Ascending aorta (tissue), 2 donors: ENCODE measurements at places on chromosomes 3 and 15. TPM values are rescaled to one million over a fixed set of nuclear protein-coding genes. Genes with fewer than 3 reads are reported as not detected.

DNA sequence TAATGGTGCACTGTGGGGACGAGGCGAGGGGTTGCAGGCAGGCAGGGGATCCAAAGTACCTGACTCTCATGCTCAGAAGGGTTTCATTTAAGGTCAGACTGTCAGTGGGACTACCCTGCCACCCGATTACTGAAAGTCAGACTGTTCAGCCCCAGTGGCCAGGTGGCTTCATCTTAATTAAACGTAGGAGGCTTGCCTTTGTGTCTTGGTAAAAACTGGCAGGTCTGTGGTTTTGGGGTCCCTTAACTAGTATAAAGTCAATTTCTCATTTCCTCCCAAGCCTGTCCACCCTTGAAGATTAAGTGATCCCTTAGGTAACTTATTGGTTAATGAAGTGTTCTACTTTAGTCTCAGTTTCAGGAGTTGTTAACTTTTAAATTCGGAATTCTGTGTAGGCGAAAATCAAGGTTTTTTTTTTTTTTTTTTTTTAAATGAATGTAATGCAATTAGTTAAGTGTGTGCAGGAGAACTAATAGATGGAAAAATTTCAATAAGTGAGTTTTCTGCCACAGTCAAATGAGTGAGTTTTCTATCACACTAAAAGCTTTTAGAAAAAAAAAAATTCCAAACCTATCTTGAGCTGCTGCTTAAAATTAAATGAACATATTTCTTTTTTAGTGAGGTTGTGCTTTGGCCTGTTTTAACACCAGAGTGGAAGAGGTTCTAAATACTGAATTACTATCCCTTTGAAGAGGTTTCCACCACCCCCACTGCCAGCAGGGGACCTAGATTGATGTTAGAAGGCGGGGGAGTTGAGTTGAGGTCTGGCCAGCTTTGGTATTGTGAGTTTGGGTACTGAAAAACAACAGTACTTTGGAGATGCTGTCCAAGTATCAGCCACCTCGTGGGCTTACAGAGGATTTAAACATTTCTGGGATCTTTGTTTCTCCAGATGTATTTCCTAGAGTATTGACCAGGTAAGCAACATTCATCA, 15.2 kb downstream of the ITPR1 start:
- H3K36me3 ChIP-seq, result no peaks in the 10 kb centered on the region
- H3K4me3 ChIP-seq, result no peak overlapping the region
- no peak for DNase-seq

DNA sequence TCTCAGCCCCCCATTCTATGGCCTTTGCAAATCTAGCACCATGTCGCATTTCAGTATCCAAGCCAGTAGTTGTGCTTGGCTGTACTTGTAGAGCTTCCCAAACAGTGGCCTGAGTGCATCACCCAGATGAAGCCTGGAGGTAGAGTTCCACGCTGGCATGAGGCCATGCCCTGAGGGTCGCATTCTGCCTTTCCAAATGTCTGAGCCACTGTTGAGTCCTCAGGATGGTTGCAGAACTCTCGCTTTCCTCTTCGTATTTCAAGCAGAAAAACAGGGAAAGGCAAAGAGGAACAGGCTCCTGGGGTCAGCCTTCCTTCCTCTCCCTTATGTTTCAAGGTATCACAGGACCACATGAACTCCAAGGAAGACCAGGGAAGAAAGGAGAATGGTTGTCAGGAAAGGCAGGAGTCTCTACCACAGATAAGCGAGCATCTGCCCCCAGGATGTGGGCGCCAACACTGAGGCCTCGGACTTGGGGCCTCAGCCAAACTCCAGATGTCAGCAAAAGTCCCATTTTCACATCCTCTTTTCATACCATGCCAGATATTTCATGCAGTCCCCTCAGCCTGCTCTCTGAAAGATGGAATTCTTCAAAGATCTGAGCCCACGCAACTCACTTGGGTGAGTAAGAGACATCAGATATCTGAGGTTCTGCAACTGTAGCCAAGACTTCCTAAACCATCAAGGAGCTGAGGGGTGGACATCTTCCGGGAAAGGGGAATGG, 19.4 kb upstream of the PRR20G start:
- no peaks in the 10 kb centered on the region for H3K27me3 ChIP-seq
- H3K4me3 ChIP-seq, result no peak overlapping the region
- no peaks in the 10 kb centered on the region for H3K4me1 ChIP-seq

GRCh38 chr15:63833021-63833696, 589 bp downstream of the HERC1 start:
- no peaks in the 10 kb centered on the region for H3K36me3 ChIP-seq
- peak overlapping the region; percentile 83 for H3K27ac ChIP-seq
- H3K4me3 ChIP-seq, result peak overlapping the region; percentile 87
- no peaks in the 10 kb centered on the region for H3K27me3 ChIP-seq
- no peaks in the 10 kb centered on the region for H3K4me1 ChIP-seq

GRCh38 chr15:26870346-26870745, 3.5 kb downstream of the GABRA5 start:
- H3K27me3 ChIP-seq, result peaks cover 10% of the 10 kb centered on the region
- DNase-seq, result no peak
- no peak overlapping the region for H3K27ac ChIP-seq
- no peaks in the 10 kb centered on the region for H3K4me1 ChIP-seq
- H3K4me3 ChIP-seq, result no peak overlapping the region

GRCh38 chr3:17059989-17060550, 175.3 kb downstream of the PLCL2 start:
- DNase-seq, result no peak
- H3K27me3 ChIP-seq, result no peaks in the 10 kb centered on the region
- no peak overlapping the region for H3K27ac ChIP-seq
- no peak overlapping the region for H3K4me3 ChIP-seq
- H3K4me1 ChIP-seq, result no peaks in the 10 kb centered on the region

DNA sequence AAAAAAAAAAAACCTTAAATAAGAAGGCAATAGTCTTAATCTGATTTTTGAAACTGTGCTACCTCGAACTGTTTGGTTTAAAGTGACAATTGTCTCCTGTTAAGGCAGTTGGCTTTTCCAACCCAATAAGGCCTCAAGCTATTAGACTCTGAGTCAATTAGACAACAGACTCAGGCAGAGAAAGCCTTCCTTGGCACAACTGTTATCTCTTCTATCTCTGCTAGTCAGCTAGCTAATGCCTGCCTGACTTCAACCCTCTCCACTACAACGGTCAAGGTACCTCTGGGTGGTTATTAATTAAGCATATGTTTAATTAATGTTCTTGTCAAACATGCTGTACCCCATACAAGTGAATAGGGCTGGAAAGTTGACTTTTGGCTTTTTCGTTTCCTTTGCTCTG, 110.2 kb upstream of the NLGN1 start:
- no peak overlapping the region for H3K4me3 ChIP-seq
- H3K27me3 ChIP-seq, result no peaks in the 10 kb centered on the region
- H3K36me3 ChIP-seq, result no peaks in the 10 kb centered on the region

DNA sequence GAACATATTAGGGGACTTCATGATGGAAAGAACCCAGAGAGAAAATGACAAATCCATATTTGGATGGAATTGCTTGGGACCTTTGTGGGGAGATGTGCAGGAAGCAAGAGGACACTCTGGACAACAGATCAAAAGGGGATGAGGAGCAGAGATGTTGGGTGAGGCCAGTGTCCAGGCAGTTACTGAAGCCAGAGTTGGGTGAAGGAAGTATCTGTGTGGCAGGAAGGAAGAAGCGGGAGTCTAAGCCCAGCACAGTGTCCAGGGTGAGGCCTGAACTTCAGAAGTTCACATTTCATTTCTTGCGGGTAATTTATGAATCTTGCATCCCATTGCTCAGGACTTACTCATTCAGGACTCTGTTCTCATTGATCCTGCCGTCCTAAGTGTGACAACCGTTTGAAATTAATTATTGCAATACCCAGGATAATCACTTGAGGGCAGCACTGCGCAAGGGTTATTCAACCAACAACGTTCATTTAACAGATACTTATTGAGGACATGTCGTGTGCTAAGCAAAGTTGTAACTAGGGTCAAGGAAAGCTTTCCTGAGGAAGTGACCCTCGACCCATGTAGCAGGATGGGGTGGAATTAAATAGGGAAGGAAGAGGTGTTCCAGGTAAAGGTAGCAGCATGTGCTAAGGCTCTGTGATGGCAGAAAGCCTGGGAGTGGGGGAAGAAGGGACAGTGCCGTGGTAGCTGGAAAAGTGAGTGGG, 61.3 kb upstream of the CMTM8 start:
- H3K4me3 ChIP-seq, result no peak overlapping the region
- H3K27me3 ChIP-seq, result no peaks in the 10 kb centered on the region
- no peak for DNase-seq
- no peaks in the 10 kb centered on the region for H3K36me3 ChIP-seq
- no peak overlapping the region for H3K27ac ChIP-seq

GRCh38 chr3:187976365-187976900, 177.5 kb upstream of the LPP start:
- no peak overlapping the region for H3K4me3 ChIP-seq
- no peaks in the 10 kb centered on the region for H3K36me3 ChIP-seq
- H3K4me1 ChIP-seq, result no peaks in the 10 kb centered on the region

GRCh38 chr3:184954251-184954650, 142.3 kb downstream of the VPS8 start:
- no peaks in the 10 kb centered on the region for H3K27me3 ChIP-seq
- H3K4me3 ChIP-seq, result no peak overlapping the region
- H3K4me1 ChIP-seq, result no peaks in the 10 kb centered on the region
- no peak for DNase-seq
- peaks cover 5% of the 10 kb centered on the region for H3K36me3 ChIP-seq
- H3K27ac ChIP-seq, result no peak overlapping the region

ZIC1 gene
- 1.5 TPM for total RNA-seq

DNA sequence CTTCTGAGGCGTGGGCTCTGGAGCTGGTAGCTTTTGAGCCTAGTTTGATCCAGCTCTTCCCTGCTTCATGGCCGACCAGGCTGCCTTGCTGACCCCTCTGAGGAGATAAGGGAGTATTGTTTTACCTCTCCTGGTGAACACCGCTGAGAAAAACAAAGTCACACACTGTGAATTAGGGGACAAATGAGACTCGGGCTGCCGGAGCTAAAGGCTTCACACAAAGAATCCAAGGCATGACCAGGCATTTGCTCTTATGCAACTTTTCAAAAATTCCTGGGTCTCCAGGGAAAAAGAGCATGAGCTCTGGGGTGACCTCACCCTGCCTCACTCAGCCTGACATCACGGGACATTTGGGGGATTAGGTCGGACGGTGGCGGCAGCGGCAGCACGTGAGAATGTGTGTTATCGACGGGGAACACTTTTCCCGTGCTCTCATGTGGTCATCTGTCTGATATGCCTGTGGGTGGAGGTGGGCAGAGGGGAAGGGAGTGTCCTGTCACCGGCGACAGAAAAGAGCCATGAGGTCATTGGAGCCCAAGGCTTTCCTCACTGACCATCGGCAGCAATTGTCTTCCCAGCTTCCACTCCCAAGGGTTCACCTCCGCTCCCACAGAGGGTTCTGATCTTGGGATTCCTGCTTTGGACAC, 61.0 kb downstream of the TMEM44 start:
- no peaks in the 10 kb centered on the region for H3K27me3 ChIP-seq
- H3K36me3 ChIP-seq, result no peaks in the 10 kb centered on the region
- peak overlapping the region; percentile 31 for H3K4me3 ChIP-seq
- H3K27ac ChIP-seq, result peak overlapping the region; percentile 86
- peaks cover 23% of the 10 kb centered on the region for H3K4me1 ChIP-seq

- no peaks in the 10 kb centered on the region for H3K27me3 ChIP-seq
- H3K4me1 ChIP-seq, result no peaks in the 10 kb centered on the region
- no peak overlapping the region for H3K27ac ChIP-seq
- no peaks in the 10 kb centered on the region for H3K36me3 ChIP-seq
- DNase-seq, result no peak
Observed at GRCh38 chr3:59994732-59995304, 945.0 kb upstream of the CFAP20DC start.

DNA sequence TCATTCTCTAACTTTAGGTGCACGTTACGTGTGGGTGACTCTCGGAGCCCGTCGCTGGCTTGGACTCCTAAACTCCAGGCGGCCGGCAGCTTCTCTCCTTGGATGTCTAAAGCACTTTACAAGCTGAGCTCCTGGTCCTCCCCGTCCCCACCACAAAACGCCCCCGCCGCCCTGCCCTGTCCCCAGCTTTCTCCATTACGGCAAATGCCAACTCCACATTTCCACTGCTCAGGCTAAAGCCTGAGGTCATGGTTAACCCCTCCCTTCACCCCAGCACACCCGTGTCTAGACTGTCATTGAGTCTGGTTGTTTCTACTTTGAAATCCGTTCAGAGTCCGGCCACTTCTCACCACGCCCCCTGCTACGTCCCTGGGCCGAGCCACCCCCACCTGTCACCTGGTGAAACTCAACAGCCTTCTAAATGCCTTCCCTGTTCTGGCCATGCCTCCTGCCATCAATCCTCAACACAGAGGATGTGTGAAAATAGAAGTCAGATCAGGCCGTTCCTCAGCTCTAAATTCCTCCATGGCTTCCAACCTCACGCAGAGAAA, 8.1 kb upstream of the PCSK6 start:
- no peaks in the 10 kb centered on the region for H3K36me3 ChIP-seq
- H3K4me3 ChIP-seq, result no peak overlapping the region
- no peak overlapping the region for H3K27ac ChIP-seq
- peak; percentile 47 for DNase-seq

ARL6IP5 gene
- 134 TPM for total RNA-seq

- H3K27ac ChIP-seq, result peak overlapping the region; percentile 42
- H3K4me3 ChIP-seq, result no peak overlapping the region
- no peaks in the 10 kb centered on the region for H3K36me3 ChIP-seq
- DNase-seq, result peak; percentile 40
- no peaks in the 10 kb centered on the region for H3K27me3 ChIP-seq
Observed at GRCh38 chr15:38069511-38070011, 135.1 kb downstream of the TMCO5A start.

MTFMT gene
- total RNA-seq, result 54.7 TPM

GRCh38 chr3:127707851-127708411, 35.2 kb downstream of the ABTB1 start:
- no peaks in the 10 kb centered on the region for H3K36me3 ChIP-seq
- H3K4me3 ChIP-seq, result no peak overlapping the region
- no peak for DNase-seq
- no peaks in the 10 kb centered on the region for H3K27me3 ChIP-seq
- peak overlapping the region; percentile 46 for H3K27ac ChIP-seq
- H3K4me1 ChIP-seq, result peaks cover 14% of the 10 kb centered on the region

GRCh38 chr3:34782871-34783270, 856.5 kb upstream of the ARPP21 start:
- H3K36me3 ChIP-seq, result no peaks in the 10 kb centered on the region
- DNase-seq, result no peak
- H3K4me3 ChIP-seq, result no peak overlapping the region
- H3K4me1 ChIP-seq, result peaks cover 35% of the 10 kb centered on the region
- no peaks in the 10 kb centered on the region for H3K27me3 ChIP-seq

GRCh38 chr3:70387889-70388288, 75.5 kb upstream of the MDFIC2 start:
- DNase-seq, result no peak
- H3K36me3 ChIP-seq, result no peaks in the 10 kb centered on the region
- H3K27ac ChIP-seq, result no peak overlapping the region
- H3K4me1 ChIP-seq, result no peaks in the 10 kb centered on the region
- H3K27me3 ChIP-seq, result no peaks in the 10 kb centered on the region
